ENCODE measurements at places on chromosomes 7 and 10. TPM values are rescaled to one million over a fixed set of nuclear protein-coding genes. Genes with fewer than 3 reads are reported as not detected.

The CRYGN gene
- not detected for total RNA-seq

The TAS2R16 gene
- total RNA-seq, result not detected

The PKD1L1 gene
- 0.05 TPM for total RNA-seq

The FAS gene
- total RNA-seq, result 61.1 TPM

The CRTAC1 gene
- total RNA-seq, result 0.10 TPM

The COL1A2 gene
- 2.1 TPM for total RNA-seq

The HOXA4 gene
- not detected for total RNA-seq

The CD36 gene
- 117 TPM for total RNA-seq
